ENCODE measurements at places on chromosomes 3 and 15. TPM values are rescaled to one million over a fixed set of nuclear protein-coding genes. Genes with fewer than 3 reads are reported as not detected.

DNA sequence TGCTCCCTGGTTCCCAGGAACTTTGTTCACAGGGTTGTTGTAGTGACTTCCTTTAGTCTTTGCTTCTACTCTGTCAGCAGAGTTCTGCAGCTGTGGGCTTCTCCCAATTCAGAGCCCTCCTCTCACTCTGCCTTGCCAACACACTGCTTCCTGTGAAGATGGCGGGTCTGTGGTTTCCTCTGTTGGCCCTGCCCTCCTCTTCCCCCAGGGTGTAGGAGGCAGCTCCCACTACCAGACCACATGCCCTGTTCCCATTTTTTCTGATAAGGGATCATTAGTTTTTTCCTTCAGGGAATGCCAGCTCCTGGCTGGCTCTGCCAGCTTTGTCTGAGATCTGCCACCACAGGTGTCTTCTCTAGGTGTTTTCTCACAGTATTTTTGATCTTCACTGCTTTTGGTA lies 12.7 kb downstream of the SPSB4 start:
- no peaks in the 10 kb centered on the region for H3K4me1 ChIP-seq
- peaks cover 14% of the 10 kb centered on the region for H3K27me3 ChIP-seq
- no peak overlapping the region for H3K27ac ChIP-seq
- H3K36me3 ChIP-seq = no peaks in the 10 kb centered on the region
- H3K4me3 ChIP-seq = no peak overlapping the region

DNA sequence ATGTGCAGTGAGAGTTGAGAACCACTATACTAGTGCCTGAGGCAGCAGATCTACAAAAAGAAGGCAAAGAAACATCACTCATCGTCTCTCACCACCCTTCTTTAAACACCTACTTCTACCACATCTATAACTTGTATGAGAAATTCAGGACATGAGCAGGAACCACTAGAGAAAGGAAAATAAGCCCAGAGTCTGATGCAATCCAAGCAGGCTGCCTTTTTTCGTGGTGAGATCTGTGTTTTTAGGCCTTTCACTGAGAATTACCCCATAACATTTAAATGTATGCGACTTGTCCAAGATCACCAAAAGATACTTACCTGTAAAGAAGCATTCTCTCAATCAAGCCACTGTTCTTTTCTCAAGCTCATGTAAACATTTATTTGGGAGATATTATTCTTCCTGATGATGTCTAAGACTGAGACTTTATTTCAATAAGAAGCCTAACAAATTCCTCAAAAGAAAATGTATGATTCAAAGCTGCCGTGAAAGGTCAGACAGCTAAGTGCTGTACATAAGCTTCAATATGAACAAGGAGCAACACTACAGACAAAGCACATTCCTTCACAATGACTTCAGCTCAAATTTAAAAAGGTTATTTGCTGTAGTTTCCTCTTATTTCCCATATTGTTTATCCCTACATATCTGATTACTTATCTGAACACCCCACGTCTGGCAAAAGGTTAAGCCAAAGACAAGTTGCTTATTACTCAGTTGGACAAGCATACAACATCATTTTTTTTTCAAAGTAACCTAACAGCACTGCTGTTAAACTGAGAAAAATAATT lies 16.5 kb downstream of the SPICE1 start:
- H3K27me3 ChIP-seq = no peaks in the 10 kb centered on the region
- peak overlapping the region; percentile 32 for H3K27ac ChIP-seq
- peak; percentile 65 for DNase-seq
- no peaks in the 10 kb centered on the region for H3K36me3 ChIP-seq

- H3K4me1 ChIP-seq = no peaks in the 10 kb centered on the region
- no peak for DNase-seq
- no peaks in the 10 kb centered on the region for H3K36me3 ChIP-seq
- H3K4me3 ChIP-seq = no peak overlapping the region
These were observed 6.3 kb upstream of the MUC20 start for GRCh38 chr3:195714380-195715011.

DNA sequence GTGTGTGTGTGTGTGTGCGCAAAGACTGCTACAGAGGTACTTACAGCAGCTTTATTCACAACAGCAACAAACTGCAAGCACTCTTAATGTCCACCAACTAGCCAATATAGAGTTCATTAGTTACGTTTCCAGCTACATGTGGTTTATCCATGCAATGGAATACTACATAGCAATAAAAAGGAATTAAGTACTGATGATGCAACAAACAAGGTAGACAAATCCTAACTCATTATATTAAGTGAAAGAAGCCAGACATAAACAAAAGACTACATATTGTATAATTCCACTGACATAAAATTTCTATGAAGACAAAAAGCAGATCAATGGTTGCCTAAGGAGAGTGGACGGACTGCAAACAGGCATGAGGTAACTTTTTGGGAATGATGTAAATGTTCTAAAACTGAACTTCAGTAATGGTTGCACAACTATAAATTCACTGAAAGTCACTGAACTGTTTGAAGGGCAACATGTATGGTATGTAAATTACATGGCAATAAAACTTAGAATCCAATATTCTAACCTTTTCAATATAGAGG lies 433.7 kb downstream of the SHQ1 start:
- DNase-seq = no peak
- H3K27ac ChIP-seq = no peak overlapping the region
- H3K36me3 ChIP-seq = 0 out of 2 replicates have a peak, but pooled peaks cover 4% of the 10 kb centered on the region
- peaks cover 57% of the 10 kb centered on the region for H3K4me1 ChIP-seq
- H3K27me3 ChIP-seq = no peaks in the 10 kb centered on the region
- no peak overlapping the region for H3K4me3 ChIP-seq

DNA sequence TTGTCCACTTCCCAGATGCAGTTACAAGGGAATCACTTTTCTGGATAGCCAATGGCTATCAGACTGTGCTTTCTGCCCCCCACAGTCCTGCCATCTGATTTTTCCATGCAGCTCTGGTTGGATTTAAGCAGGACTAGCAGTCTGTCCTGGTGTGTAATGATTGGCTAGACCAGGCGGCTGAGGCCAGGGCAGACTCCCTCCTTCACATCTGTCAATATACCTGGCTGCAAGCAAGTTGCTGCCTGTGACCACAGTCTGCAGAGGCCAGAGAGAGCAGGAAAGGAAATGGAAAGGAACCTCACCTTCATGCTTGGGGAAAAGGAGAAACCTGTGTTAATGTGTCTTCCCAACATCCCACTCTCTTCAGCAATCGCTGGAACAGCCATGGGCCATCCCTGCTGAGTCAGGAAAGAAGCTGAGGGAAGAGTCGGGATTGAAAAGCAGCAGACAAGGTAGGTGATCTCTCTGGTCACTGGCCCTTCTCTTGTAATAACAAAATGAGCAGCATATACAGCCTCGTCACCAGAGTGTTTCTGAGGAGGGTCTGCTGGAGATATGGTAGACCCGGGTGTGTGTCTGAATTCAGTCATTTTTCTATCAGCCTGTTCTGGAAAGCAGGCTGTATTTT lies 126.7 kb upstream of the PHLDB2 start:
- H3K36me3 ChIP-seq = peaks cover 4% of the 10 kb centered on the region
- H3K4me3 ChIP-seq = no peak overlapping the region
- H3K27me3 ChIP-seq = no peaks in the 10 kb centered on the region
- no peak for DNase-seq
- H3K27ac ChIP-seq = no peak overlapping the region

GRCh38 chr3:85838921-85839320 lies 880.1 kb downstream of the CADM2 start:
- H3K27ac ChIP-seq = no peak overlapping the region
- DNase-seq = no peak
- H3K4me1 ChIP-seq = no peaks in the 10 kb centered on the region
- H3K4me3 ChIP-seq = no peak overlapping the region
- H3K36me3 ChIP-seq = no peaks in the 10 kb centered on the region

DNA sequence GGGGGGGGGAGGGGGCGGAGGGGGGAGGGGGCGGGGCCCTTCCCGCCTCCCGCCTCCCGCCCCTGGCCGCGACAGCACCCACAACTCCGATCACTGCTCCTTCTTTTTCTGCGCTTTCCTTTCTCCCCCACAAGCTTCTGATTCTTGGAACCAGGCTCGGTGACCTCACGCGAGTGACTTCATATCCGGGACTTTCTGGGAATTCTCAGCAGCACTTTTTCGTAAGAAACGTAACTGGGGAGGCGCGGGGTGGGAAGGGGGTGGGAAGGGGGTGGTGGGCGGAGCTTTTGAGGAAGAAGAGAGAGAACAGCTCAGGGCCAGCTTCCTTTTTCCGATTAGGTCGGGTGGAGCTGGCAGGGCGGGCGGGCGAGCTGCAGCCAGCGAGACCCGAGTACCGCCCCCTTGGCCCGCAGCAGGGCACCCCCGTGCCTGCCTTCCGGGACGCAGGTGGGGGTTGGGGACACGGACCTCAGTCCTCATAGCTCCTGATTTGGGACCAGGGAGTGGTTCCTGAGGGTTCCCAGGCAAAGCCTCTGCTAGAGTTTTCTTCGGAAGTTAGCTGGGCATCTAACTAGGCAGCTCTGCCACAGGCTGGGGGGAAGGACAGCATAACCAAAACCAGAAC lies 14.6 kb downstream of the XIRP1 start:
- H3K27ac ChIP-seq = peak overlapping the region; percentile 99
- peak overlapping the region; percentile 92 for H3K4me3 ChIP-seq

GRCh38 chr3:76024640-76025039 lies 239.3 kb upstream of the ZNF717 start:
- no peaks in the 10 kb centered on the region for H3K36me3 ChIP-seq
- H3K4me3 ChIP-seq = no peak overlapping the region
- H3K27ac ChIP-seq = no peak overlapping the region
- no peak for DNase-seq

GRCh38 chr3:31345581-31345980 lies 187.1 kb upstream of the STT3B start:
- DNase-seq = no peak
- H3K4me3 ChIP-seq = no peak overlapping the region
- no peak overlapping the region for H3K27ac ChIP-seq
- peaks cover 8% of the 10 kb centered on the region for H3K27me3 ChIP-seq
- no peaks in the 10 kb centered on the region for H3K36me3 ChIP-seq
- 0 out of 2 replicates have a peak, but pooled peaks cover 7% of the 10 kb centered on the region for H3K4me1 ChIP-seq

DNA sequence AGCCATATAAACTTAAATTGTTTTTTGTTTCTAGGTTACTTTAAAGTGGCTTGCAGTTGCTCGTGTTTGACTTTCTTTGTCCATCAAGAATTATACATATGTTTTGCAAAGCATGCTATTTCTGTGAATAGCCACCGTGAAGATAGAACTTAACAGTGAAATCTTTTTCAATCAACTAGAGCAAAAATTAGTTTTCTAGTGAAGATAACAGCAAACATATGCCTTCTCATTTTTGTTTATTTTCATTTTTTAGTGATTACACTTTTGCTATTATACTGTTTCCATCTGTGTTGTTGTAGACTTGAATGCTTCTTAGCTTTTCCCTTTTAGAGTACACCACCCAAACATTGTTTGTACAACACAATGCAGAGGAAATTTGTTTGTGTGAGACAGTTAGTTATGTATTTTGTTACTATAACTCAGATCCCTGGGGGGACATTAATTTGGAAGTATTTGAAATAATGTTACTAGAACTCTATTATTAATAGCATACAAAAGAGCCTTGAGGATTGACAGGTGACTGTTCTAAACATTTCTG lies 62.8 kb downstream of the CRYBG3 start:
- peaks cover 12% of the 10 kb centered on the region for H3K36me3 ChIP-seq
- no peak for DNase-seq
- no peak overlapping the region for H3K4me3 ChIP-seq
- no peaks in the 10 kb centered on the region for H3K27me3 ChIP-seq
- peaks cover 23% of the 10 kb centered on the region for H3K4me1 ChIP-seq
- no peak overlapping the region for H3K27ac ChIP-seq

DNA sequence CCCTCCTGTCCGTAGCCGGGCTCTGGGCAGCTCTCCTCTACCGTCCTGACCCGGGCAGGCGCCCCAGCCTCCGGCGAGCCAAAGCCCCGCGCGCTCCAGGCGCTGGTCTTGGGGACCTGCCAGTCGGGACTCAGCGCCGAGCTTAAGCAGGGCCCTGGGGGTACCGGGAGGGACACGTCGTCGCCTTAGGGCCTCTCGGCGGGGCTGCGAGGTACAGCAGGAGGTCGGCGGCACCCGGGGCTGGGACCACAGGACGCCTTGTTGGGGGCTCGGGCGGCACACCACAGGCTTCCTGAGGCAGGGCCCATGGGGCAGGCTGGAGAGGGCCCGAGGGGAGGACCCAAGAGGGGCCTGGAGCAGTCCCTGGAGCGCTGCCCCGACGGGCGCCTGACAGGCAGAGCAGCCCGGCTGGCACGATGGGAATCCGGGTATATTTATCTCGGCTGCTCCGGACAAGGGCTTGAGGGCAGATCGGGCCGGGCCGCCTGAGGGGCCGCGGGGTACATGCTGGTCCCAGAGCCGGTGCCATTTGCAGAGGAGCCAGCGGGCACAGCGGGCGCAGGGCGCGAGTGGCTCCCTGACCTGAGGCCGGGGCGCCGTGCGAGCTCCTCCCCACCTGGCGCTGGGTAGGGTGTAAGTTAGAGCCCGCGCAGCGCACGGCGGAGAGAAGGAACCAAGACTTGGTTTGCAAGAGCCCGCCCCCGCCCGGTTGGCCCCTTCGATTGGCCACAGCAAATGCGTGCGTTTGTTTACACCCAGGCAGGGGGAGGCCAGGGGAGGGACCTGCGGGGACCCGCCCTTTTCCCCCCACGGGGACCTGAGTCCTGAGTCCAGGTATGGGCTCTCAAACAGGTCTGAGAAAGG lies 574 bp downstream of the SLC38A3 start:
- H3K4me1 ChIP-seq = 0 out of 2 replicates have a peak, but pooled peaks cover 5% of the 10 kb centered on the region
- H3K27ac ChIP-seq = no peak overlapping the region
- DNase-seq = no peak
- H3K4me3 ChIP-seq = no peak overlapping the region

DNA sequence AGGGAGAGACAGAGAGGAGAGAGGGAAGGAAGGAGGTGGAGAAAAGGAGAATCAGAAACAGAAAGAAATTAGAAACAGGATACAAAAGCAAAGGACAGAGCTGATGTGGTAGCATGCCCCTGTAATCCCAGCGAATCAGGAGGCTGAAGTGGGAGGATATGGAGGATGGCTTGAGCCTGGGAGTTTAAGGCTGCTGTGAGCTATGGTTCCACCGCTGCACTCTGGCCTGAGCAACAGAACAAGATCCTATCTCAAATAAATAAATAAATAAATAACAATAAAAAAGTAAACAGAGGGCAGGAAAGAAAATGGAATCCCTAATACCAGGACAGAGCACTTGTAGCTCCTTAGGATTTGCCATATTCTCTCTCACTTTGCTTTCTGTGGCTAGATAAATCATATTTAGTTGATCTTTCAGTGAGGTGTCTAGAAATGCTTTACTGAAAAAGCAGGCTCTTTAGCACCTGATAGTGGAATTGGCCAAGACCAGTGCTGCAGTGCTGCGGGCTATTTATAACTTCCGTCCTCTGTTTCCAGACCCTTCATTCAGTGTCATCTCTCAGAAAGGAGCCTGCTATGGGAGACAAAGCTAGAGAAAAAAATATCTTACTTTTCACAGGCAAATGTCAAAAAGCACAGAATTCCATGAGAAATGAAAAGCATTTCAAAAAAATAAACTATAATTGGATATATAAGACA lies 20.0 kb upstream of the SLC28A2 start:
- H3K27ac ChIP-seq = no peak overlapping the region
- peaks cover 6% of the 10 kb centered on the region for H3K27me3 ChIP-seq
- no peak overlapping the region for H3K4me3 ChIP-seq
- DNase-seq = no peak
- no peaks in the 10 kb centered on the region for H3K4me1 ChIP-seq
- H3K36me3 ChIP-seq = no peaks in the 10 kb centered on the region

Gene SLC24A5
- not detected for total RNA-seq

Gene CACNA2D2
- not detected for total RNA-seq

Gene ROBO1
- total RNA-seq = 42.1 TPM

Gene HTR3C
- total RNA-seq = not detected

Gene APBA2
- total RNA-seq = 5.6 TPM

Gene VPS18
- 33.1 TPM for total RNA-seq

Gene TRH
- total RNA-seq = not detected

Gene FBXW12
- not detected for total RNA-seq
